LHCN-M2 (cell line): ENCODE measurements at places on chromosomes 12 and 14. TPM values are rescaled to one million over a fixed set of nuclear protein-coding genes. Genes with fewer than 3 reads are reported as not detected.

- no peak for DNase-seq
Observed at GRCh38 chr14:69663300-69663643, 51.9 kb downstream of the SUSD6 start.

DNA sequence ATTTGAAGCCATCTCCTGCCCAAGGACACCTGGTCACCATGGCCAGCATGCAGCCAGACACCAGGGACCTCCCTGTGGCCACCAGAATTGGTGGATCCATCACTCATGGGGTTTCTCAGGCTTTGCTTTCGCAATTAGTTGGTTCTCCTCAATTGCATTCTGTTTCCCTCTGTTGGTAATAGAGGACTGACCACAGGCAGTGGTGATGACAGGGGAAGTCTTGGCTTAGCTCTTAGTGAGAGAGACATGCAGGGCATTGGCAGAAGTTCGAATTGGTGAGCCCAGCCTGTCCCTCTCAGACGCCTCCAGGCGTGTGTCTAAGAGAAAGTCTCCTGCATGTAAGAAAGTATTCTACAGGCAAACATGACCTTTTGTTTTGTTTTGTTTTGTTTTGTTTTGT lies 21.3 kb downstream of the HCAR2 start:
- peak; percentile 57 for DNase-seq

DNA sequence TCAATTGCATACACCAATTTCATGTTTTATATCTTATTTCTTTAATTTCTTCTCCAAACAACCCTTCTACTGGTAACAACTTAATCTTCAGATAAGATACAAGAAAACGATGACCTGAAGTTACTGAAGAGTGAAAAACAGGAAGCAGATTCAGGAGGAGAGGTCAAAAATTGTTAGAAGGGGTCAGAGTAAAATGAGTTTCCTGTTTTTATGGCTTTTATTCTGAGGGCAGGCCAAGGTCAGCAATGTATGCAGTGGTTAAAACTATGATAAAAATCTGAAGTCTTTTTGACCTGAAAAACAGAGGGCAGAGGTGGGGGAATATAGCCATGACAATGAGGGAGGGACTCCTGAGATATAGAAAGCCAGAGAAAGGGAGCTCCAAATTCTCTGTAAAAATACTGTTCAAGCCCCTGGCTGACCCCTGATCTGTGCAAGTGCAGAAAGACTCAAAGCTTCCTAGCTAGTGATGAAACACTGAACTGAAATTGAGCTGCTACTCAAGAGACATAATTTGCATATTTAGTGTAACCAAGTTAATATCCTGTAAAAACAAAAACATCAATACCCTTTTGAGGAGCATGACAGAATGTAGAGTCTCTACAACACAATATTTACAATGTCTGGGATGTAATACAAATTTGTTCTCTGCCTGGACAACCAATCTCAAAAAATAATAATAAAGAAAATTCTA lies 514.3 kb upstream of the SEL1L start:
- DNase-seq, result no peak

DNA sequence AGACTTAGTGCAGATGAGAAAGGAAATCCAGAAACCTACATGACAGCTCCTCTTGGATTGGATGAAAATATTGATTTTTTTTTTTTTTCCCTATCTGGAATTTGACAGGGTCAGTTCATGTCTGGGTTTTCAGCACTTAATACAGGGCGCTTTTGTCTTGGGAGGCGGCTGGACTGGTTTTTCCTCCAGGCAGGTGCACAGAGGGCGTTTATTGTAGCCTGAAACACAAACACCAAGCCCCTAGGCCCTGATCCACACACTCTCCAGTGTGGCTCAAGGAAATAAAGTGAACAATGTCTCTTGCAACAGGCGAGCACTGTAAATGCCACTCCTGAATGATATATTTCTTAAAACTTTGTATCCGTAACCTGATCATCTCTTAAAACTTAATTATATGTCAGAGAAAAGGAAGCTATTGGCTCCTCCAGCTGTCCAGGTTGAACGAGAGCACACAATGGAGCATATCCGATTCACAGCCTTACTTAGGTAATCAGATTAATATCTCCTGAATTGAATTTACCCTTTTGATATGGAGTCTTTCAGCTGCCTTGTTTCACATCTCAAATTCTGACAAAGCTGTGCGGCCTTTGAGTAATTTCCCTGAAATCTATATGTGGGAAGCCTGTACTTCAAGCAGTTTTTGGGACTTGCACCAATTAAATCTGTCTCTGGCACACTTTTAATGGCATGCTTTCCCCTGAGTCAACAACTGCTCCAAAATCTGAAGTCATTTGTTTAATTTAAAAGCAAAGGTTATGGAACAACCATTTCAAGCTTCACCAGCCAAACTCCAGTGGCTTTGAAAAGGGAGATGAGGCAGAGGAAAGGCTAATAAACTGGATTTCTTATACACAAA lies 485.7 kb downstream of the ZFP36L1 start:
- DNase-seq, result no peak

DNA sequence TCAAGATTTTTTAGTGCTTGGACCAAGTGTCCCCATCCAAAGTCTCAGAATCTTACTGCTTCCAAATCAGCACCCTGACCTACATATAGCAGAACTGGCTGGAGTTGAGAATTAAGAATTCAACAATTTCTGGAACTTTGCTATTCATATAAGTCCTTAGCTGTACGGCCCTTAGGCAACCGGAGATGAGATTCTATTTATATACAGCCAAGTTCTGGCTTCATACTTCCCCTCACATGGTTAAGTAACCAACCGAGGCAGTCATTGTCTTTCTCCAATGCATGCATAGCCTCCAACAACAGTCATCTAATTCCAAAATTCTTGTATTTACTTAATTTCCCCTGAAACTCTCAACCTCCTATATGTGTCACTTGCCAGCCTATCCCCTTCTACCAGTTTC lies 76.6 kb downstream of the SINHCAF start:
- DNase-seq, result no peak

DNA sequence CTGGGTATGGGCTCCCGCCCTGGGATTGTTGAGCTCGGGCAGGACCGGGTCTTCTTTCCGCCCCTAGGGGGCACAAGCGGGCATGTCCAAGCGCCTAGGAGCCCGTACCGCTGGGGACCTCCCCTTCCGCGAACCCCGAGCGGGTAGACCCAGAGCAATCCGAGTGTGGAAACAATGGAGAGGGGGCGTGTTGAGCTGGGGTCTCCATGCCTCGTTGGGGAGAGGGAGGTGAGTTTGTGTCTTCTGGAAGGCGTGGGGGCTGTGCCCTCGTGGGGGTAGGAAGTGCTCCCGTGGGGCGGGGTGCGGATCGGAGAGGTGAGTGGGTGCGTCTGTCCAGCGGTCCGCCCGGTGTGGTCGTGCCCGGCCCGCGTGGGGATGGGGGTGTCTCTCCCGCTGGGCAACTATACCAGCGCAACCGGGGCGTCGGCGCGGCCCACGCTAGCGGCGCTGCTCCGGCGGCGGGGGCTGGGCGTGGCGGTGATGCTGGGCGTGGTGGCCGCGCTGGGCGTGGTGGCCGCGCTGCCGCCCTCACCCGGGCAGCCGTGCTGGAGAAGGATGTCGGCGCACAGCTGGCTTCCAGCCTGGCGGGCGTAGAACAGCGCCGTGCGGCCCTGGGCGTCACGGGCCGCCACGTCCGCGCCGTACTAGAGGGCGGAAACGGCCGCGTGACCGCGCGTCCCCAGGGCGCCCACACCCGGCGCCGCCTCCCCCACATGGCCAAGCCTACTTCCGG lies 12.2 kb downstream of the AGAP2 start:
- peak; percentile 85 for DNase-seq

DNA sequence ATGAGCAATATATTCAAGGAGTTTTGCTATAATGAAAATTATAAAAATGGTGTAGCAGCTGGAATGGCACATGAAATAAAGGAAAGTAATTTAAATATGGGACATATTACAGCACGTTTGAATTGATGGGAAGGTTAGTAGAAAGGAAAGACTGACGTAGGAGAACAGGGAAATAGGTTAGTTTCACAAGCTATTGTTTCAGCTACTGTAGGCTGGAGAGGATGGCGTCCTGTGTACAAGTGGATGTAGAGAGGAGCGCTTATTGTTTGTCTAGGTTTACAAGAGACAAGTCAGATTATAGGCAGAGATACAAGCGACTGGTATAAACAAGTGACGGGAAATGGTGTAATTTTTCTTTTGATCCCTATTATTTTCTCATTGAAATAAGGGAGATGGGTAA lies 431.2 kb upstream of the PDE3A start:
- DNase-seq, result no peak

- DNase-seq, result no peak
Observed at GRCh38 chr12:622416-622815, 40.8 kb downstream of the NINJ2 start.

GRCh38 chr12:71139153-71139735 lies 18.6 kb downstream of the TSPAN8 start:
- DNase-seq, result no peak

- DNase-seq, result peak; percentile 46
Observed at GRCh38 chr14:59055439-59056045, 132.9 kb upstream of the DAAM1 start.

DNA sequence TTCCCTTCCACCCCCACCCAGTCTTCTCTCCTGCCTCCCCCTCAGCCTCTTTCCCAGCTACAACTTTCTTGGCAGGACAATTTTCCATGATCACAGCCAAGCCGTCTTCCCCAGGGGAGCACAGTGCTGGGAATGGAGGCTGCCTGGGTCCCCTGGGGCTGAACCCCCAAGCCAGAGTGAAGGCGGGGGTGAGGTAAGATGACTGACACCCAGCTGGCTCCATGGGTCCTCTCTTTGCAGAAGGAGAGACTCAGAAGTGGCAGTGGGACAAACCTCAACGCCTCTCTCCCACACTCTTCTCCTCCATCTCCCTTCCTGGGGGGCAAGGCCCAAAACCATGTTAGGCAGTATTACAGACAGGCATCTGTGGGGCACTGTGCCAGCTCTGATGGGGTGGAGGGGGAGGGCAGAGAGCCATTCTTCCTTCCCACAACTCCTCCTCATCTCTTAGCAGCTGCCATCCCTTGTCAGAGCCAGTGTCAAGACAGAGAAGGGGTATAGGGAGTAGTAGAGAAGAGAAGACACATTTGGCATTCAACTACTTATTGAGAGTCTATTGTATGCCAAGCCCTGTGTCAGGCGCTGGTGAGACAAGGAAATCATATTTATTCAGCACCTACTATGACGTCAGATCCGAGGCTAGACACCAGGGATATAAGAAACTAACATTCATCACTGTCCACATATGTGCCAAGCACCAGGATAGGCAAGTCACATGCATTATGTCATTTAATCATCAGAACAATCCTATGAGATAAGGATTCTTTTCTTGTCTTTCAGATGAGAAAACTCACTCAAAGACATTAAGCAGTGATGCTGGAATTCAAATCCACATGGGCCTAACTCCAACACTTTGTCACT lies 3.6 kb downstream of the ITGA7 start:
- peak; percentile 99 for DNase-seq

DNA sequence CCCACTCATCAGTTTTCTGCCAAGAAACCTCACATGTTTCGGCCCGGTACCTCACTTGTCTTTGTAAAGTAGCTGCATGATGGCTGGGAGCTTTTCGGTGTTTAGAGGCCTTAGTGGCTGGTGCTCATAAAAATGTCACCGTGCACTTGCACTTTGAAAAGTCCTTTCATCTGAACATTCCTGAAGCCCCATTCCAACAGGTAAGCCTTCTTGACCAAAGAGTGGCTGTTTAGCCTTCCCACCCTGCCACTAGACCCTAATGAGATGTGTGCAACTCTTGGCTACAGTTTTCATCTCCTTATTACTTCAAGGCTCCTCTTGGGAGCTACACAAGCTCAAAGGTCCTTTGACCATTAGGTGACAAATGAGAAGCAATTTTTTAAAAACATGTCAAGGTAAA lies 135.2 kb downstream of the HMGA2 start:
- no peak for DNase-seq

- no peak for DNase-seq
Observed at GRCh38 chr12:98579347-98579746, 14.1 kb upstream of the SLC25A3 start.

DNA sequence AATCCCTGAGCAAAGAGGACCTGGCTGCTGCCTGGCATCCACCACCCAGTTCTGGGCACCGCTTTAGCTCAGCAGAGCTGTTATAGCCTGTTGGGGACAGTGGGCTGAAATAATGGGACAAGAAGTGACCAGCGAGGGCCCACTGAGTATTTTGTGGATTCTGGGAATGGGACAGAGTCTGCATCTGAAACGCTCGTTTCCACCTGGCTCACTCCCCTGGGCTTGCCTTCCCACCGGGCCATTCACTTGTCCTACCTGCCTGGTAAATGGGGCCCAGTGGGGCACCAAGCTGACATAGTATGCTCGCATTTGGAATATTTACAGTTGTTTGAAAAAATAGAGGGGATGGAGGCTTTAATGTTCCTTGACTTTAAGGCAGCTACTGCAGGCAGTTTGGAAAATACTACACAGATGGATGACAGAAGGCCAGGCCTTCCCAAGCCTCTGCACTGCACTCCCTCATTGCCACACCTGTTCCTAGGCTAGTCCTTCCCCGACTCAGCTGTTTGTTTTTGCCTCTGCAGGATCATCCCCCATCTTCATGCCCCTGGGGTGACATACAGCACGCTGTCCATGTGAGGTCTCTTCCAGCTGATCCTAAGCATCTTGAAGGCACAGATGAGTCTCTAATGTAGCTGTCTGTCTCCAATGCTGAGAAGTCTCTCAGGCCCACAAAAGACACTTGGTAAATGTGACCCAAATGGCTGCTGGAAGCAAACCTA lies 61.3 kb upstream of the DICER1 start:
- DNase-seq, result peak; percentile 22

- peak; percentile 10 for DNase-seq
Observed at GRCh38 chr14:31787377-31787776, 226.2 kb downstream of the NUBPL start.

DNA sequence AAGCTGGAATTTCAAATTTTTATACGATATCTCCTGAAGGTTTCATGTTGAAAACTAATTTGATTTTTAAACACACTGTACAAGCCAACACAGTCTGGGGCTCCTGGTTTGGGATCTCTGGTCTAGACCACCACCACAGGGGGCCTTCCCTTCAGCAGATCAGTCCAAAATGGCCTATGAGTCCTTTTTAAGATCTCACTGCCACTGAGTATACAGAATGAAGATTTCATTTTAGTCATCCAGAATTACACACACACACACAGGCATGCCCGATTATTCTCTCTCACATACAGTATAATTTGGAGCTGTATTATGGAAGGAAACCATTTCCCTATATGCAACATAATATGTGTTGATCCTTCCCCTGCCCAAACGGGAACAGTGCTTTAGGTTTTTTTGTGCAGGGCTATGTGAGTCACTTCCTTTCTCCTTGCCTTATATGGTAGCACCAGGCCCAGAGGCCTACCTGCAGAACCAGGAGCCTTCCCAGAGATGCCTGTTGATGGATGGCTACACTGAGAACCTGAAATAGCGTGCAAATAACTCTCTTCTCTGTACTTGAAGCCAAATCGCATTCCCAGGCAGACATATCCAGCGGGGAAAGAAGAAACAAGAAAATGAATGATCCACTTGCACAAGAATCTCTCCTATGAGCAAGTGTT lies 28.1 kb upstream of the WNK1 start:
- peak; percentile 59 for DNase-seq

- DNase-seq, result peak; percentile 69
Observed at GRCh38 chr14:26863736-26864135, 265.9 kb upstream of the NOVA1 start.

The FAM177A1 gene
- total RNA-seq, result 58.6 and 61.2 TPM in 2 replicates

The PROX2 gene
- total RNA-seq, result not detected in 2 replicates

The LRRC43 gene
- total RNA-seq, result not detected in 2 replicates

The KLRC4 gene
- total RNA-seq, result not detected in 2 replicates

The CYP27B1 gene
- 0.90 and 0.98 TPM in 2 replicates for total RNA-seq

The RNU4-1 gene
- under 0.01 TPM in 1 of 2 replicates, not detected in the other for total RNA-seq

The PZP gene
- total RNA-seq, result not detected in 2 replicates

The ARMH4 gene
- total RNA-seq, result 1.0 and 1.1 TPM in 2 replicates

The ALDH1L2 gene
- total RNA-seq, result 7.5 and 14.9 TPM in 2 replicates
